B cell (primary cell): ENCODE measurements at places on chromosomes 1 and 21.
A peak's percentile ranks its signal among the peaks of the same experiment; 100 is the strongest.

DNA sequence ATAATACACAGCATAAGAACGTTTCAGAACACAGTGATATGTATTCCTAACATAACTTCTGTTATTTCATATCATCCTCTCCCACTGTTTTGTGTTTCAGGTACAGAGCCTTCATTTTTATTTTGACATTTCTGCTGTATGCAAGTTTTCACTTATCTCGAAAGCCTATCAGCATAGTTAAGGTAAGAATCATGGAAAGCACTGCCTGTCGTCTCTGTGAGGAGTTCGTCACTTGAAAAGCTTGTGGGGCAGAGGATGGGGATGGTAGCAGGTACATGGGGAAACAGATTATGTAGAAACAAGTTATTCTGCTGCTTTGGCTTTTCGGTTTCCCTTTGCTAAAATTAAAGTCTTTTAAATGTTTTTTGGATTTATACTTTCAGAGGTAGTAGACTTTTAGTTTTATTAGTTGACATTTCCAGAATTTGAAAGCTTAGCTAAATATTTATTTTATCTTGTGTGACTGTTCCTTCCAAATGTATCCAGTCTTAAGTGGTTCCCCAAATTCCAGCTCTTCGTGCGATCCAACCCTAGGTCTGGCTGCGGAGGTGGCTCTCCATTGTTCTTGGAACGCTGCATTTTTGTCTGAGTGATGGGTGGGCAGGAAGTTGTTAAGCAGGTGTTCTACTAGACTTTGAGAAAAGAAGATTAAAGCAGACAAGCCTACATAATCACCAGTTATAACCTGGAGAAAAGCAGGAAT lies 12.2 kb downstream of the SLC37A1 start:
- DNase-seq = no peak

DNA sequence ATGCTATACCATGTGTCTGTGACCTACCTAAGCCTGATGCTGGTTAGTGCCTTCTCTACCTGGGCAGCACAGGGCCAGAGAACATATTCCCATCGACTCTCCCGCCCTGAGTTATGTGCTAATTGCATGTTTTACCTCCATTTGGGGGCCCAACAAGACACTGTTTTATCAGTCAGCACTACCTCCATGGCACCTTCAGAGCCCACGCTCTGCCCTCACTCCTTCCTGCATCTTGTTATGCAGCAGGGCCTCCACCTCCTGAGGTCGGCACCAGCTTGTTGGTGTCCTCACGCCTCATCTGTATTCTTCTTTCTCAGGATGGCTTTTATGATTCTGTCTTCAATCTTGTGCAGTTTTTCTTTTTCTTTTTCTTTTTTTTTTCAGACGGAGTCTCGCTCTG lies 11.9 kb downstream of the WNT9A start:
- DNase-seq = no peak

- DNase-seq = no peak
Measured at GRCh38 chr1:6918925-6919511, 133.8 kb downstream of the CAMTA1 start.

GRCh38 chr1:162704673-162705424 lies 72.6 kb downstream of the DDR2 start:
- DNase-seq = no peak

DNA sequence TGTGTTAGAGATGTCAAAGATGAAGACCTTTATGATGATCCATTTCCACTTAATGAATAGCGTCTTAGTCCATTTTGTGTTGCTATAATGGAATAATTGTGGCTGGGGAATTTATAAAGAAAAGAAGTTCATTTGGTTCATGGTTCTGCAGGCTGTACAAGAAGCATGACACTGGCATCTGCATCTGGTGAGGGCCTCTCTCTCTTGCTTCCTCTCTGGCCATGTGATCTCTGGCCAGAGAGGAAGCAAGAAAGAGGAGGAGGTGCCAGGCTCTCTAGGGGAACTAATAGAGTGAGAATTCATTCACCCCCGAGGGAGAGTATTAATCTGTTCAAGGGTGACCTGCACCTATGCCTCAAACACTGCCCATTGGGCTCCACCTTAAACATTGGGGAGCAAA lies 242.8 kb downstream of the DISC1 start:
- DNase-seq = peak; percentile 7

DNA sequence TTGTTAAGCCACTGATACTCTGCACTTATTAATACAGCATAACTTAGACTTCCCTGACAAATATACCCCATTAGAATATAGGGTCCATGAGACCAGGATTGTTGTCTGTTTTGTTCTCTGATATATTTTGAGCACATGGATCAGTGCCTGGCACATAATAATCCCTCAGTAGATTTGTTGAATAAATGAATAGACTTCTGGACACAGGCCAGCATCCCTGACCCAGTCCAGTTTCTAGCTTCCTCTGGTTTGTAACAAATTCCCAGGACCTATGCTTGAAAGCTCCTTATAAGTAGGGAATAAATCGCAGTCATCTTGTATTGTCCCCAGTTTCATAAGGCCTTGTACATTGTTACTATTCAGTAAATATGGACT lies 58.2 kb upstream of the GADD45A start:
- DNase-seq = no peak

DNA sequence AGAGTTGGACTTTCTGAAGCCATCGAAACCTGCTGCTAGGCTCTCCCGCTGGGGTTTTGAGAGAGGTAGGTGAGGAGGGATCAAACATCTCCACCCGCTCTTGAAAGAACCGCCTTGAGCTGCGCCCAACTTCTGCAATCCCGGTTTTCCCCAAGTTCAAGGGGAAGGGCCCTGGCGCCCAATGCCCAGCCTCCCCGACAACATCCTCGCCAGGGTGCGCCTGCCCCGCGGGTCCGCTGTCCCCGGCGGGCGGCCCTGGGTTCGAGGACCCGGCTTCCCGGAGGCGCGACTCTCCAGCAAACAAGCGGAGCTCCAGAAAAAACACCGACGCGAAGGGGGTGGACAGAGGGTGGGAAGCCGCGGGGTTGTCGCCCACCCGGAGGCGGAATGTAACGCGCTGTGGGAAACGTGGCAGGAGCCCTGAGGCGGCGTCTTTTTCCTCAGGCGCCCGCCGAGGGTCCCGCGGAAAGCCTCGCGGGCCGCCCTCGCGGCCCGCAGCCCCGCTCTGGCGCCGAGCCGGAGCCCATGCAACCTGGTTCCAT lies 607 bp downstream of the BTG3 start:
- no peak for DNase-seq

GRCh38 chr1:99825098-99825497 lies 25.1 kb upstream of the AGL start:
- DNase-seq = no peak

- no peak for DNase-seq
Measured at GRCh38 chr1:203036537-203036936, 10.2 kb downstream of the PPFIA4 start.

DNA sequence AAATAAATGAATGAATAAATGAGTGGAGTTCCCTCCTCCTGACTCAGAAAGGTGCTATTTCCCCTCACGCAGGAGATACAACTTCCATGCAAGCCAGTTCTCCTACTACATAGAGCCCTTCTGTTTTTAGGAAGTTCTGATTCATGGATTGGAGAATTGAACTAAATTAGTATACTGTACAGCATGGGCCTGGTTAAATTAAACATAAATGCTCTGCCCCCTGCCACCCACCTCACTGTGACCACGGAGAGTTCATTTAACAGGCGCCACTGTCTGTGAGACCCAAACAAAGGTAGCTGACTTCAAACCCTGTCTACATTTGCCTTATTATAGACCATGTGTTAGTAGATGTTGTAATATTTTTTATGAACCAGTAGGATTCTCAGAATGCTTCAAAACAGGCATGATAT lies 9.1 kb upstream of the IRF2BP2 start:
- DNase-seq = no peak

DNA sequence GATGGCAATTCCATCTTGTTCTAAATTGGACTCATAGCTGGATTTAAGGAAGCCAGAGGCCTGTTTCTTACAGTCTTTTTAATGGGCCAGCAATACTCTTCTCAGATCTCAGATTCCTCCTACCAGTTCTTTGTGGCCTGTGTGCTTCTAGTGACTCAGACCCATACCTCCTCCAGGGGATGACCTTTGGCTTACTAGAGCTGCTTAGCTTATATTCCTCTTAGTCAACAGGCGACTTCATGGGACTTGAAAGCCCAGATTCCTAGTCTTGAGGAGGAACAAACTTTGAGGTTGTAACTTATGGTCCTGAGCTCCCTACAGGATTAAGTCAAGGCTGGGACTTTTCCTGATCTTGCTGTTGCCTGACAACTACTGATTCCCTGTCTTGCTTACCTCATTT lies 12.4 kb upstream of the PAPPA2 start:
- no peak for DNase-seq

GRCh38 chr1:227844320-227845146 lies 29.1 kb downstream of the PRSS38 start:
- no peak for DNase-seq

DNA sequence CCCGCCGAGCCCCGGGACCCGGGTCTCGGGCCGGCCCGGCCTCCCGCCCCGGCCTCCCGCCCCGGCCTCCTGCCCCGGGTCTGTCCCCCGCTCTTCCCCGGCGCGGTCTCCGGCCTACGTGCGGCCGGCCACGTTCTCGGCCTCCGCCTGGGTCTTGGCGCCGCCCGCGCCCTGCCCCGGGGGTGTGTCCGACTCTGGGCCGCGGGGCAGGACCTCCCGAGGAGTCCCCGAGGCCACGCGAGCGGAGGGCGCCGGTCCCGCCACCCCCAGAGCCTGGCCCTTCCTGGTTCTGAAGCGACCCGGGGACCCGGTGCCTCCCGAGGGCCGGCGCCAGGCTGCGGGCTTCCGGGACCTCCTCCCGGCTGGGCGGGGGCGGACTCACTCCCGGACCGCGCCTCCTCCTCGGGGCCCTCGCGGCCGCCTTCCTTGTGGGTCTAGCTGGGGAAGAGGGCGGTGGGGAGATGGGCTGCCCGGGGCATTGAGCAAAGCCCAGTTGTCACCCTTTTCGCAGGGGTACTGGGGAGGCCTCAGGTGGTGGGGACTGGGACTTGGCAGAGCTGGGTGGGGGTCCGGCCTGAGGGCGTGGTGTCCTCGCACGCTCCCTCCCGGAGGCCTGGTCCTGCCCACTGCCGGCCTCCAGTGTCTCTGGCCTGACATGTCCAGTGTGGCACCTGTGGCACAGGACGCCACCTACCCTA lies 558 bp downstream of the PFKL start:
- DNase-seq = peak; percentile 68

DNA sequence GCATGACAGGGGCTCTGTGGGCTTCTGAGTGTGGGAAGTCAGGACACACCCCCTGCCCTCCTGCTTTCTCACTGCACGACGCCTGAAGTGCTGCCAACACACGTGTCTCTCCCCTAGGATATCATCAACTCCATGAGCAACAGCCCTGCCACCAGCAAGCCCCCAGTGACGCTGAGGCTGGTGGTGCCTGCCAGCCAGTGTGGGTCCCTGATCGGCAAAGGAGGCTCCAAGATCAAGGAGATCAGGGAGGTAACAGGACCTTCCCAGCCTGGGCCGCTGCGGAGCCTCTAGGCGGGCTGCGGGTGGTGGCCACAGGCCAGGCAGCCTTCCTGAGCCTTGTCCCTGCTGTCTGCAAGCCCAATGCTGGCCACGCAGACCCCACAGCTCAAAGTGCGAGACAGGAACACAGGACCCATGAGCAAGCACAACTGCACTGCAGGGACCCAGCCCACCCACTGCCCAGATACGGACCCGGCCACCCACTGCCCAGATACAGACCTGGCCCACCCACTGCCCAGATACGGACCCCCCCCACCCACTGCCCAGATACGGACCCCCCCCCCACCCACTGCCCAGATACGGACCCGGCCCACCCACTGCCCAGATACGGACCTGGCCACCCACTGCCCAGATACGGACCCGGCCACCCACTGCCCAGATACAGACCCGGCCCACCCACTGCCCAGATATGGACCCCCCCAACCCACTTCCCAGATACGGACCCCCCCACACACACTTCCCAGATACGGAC lies 72.2 kb upstream of the COL6A1 start:
- no peak for DNase-seq

- no peak for DNase-seq
Measured at GRCh38 chr1:175873290-175873935, 130.0 kb upstream of the TNR start.

DNA sequence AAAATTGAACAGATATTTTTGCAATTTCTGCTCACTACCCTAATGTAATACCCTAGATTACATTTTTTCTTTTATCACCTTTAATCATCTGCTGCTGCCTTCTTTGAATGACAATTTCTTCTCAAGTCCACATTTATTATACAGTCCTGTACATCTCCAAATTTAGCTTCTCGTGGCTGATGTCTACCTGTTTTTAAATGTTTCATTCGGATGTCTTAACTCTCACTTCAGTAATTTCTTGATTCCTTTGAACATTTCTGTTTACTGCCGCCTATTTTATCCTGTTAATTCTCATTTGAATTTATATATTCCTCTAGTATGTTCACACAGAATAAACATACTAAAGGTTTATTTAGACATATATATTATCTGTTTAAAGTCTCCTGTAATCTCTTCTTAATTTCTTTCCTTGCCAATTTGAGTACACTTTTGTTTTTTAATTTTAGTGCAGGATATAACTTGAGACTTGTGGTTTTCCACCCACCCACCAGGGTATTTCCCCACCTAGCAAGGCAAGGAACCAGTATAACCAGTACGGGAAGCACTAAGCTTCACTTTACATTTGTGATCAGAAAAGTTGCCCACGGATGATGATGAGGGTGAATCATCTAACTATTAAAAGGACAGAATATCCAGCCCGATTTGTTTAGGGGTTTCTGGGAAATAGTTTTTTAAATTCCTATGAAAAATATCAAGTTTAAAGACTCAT lies 12.7 kb downstream of the INSL5 start:
- DNase-seq = no peak

DNA sequence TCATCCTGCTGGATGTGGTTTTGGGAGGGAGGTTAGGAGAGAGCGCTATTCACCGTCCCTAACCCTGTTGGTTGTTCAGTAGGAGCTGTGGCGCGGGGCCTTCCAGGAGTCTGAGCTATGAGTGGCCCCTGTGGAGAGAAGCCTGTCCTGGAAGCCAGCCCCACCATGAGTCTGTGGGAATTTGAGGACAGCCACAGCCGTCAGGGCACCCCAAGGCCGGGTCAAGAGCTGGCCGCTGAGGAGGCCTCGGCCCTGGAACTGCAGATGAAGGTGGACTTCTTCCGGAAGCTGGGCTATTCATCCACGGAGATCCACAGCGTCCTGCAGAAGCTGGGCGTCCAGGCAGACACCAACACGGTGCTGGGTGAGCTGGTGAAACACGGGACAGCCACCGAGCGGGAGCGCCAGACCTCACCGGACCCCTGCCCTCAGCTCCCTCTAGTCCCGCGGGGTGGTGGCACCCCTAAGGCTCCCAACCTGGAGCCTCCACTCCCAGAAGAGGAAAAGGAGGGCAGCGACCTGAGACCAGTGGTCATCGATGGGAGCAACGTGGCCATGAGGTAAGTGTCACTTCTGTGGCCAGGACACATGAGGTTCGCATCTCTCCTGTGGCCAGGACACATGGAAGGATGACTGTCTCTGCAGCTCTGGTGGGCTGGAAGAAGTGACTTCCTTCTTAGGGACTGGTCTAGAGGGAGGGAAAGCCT lies 1.2 kb downstream of the ZC3H12A start:
- peak; percentile 34 for DNase-seq
